ENCODE measurements at places on chromosomes 6 and 20. TPM values are rescaled to one million over a fixed set of nuclear protein-coding genes. Genes with fewer than 3 reads are reported as not detected.

GRCh38 chr20:46712056-46712636, 2.7 kb downstream of the SLC2A10 start:
- DNase-seq = no peak

- no peak for DNase-seq
These were observed 40.6 kb upstream of the ECHDC1 start for GRCh38 chr6:127383988-127384387.

- DNase-seq = no peak
These were observed 65.4 kb downstream of the RPRD1B start for GRCh38 chr20:38098952-38099351.

DNA sequence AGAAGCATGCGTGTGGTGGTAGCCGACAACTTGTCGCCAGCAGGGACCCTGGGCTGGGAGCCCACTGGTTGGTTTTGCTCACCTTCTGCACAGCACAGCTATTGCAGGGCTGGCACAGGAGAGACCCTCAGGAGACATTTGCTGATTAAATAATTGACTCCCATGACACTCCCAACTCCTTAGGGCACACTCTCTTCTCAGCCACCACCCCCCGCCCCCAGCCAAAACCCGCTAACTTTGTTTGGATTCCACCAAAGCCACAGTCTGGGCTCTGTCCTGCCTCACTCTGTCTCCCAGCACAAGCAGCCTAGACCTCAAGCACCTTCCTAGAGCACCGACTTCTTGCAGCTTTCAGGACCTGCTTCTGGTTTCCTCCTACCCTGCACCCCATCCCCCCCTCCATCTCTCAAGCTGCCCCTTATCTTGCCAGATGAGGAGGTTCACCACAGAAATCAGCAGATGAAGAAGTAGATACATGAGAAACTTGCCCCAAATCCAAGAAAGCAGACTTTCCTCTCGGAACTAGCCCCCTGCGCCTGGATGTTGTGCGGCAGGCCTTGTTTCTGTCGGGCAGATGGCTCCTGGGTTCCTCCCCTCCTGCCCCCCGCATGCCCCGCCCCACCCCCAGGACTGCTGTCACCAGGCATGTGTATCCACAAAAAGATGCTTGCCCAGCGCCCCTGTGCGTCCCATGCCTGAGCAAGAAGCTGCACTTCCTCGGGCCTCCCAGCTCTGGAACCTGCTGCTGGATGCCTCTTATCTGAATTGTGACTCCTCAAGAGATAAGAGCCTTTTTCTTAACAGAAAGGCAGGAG, 35.0 kb upstream of the CD93 start:
- no peak for DNase-seq

- no peak for DNase-seq
These were observed 543 bp upstream of the MUC22 start for GRCh38 chr6:31009731-31010130.

Gene NUDT3
- 74.1 TPM for total RNA-seq

Gene GINS1
- total RNA-seq = 11.5 TPM

Gene TFAP2A
- total RNA-seq = 0.72 TPM

Gene PARD6B
- total RNA-seq = 5.0 TPM
